ENCODE measurements at places on chromosomes 12 and 14.

DNA sequence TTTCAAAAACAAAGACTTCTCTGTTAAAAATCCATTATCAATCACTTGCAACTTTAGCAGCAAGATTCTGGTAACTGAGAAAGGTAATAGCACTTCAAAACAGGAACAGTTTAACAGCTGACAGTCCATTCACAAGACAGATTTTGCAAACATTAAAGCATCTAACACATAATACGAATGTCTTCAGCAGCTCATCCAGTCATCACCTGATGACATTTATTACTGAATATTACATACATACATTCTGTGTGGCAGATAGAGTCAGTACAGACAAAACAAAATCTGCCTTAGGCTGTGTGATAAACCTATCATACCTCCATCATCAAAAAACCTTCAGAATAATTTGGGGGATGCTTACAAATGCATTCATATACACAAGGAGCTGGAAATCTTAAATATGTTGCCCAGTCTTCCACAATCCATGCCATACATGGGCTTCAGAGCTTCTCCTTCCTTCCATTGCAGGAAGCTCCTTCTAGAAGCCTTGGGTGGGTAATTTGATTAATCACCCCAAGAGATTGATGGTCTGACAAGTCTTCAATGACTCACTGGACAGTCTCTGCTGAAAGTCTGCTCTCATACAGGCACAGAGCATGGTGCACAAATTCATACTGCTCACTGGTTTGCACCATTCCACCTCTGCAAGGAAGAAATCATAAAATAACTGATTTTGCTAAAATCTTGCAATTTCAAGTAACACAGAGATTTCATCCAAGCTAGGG, 1.6 kb upstream of the PTPRB start:
- no peak for DNase-seq

DNA sequence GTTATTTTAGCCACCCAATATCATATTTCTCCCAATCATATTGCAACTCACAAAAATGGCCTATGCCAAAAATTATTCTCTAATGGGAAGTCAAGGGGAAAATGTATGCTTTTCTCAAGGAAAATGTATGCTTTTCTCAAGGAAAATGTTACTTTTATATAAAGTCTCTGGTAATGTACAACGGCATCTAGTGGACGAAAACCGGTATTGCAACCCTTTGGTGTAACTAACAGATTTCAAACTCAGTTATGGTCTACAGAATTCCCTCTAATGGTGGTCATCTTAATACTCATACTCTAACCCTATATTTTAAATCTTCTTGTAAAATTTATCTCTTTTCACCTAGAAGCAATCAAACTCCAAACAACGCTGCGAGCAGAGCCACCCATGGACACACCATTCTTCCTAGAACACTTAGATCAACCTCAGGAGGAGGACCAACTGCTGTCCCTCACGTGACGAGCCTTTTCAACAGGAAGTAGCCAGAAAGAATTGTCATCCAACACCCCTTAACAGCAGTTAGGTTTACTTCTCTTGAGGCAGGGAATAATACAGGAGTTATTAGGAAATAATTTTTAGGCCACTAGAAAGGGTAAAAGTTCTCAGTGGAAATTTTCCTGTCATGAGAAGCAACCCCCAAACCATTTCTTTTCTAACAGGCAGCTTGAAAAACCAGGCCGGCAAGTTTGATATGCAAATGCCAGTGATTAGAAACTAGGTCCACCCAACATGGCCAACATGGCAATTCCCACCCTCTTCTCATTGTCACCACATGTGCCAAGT, 20.1 kb downstream of the APOBEC1 start:
- no peak for DNase-seq

GRCh38 chr12:13905794-13906193, 75.6 kb downstream of the GRIN2B start:
- DNase-seq, result no peak

- no peak for DNase-seq
Measured at GRCh38 chr12:41248391-41248790, 60.3 kb downstream of the PDZRN4 start.

DNA sequence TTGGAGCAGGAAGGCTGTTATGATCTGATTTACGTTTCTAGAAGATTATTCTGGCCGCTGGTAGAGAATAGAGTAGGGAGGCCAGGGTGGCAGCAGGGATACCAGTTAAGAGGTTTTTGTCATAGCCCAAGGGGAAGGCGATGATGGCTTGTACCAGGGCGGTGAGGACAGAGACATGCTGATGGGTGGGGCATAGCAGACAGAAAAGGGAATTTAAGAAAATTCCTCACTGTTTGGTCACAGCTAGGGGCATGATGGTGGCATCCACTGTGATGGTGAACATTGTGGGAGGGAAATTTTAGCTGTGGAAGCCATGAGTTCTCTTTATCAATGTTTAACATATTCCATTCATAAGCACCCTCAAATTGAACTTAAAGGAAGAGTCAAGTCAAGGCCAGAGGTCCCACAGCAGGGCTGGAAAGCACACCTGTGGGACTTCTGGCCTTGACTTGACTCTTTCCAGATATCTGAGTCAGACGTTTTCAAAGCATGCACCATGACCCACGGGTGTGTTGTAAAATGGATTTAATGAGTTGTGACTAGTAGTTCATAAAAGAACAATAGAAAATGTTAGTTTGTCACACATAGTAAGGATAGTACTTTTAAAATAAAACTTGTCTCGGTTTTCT, 134.6 kb downstream of the CHST11 start:
- DNase-seq, result no peak

- DNase-seq, result no peak
Measured at GRCh38 chr14:52325126-52325525, 11.0 kb downstream of the PTGER2 start.

DNA sequence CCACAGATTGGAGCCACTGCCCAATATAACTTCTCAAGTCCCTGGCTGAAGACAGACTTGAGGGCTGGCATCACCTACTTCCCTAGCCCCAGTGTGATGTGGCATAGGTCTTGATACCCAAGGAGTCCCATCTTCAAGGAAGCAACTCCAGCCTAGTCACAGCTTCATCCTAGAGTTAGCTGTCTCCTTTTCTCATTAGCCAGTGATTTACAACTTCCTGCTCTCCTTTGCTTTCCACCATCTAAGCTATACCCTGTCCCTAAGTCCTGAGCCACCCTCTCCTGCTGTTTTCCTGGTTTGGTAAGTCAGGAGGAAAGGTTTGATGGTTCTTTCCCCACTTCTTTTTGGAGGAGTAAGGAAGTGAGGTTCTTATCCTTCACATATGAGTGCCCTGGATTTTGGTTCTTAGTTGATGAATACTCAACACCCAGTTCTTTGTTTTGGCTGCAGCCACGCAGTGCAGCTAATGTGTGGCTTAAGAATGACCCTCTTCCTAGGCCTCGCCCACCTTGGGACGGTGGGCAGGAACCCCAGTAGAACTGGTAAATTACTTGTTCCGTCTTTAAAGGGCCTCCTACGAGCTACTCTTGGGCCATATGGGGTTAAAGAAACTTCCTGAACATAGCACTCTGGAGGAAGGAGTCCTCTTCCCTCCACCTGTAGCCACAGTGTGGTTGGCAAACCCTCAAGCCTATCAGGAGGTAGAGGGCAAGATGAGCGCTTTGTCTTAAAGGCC, 3.9 kb upstream of the GPX2 start:
- DNase-seq, result no peak

DNA sequence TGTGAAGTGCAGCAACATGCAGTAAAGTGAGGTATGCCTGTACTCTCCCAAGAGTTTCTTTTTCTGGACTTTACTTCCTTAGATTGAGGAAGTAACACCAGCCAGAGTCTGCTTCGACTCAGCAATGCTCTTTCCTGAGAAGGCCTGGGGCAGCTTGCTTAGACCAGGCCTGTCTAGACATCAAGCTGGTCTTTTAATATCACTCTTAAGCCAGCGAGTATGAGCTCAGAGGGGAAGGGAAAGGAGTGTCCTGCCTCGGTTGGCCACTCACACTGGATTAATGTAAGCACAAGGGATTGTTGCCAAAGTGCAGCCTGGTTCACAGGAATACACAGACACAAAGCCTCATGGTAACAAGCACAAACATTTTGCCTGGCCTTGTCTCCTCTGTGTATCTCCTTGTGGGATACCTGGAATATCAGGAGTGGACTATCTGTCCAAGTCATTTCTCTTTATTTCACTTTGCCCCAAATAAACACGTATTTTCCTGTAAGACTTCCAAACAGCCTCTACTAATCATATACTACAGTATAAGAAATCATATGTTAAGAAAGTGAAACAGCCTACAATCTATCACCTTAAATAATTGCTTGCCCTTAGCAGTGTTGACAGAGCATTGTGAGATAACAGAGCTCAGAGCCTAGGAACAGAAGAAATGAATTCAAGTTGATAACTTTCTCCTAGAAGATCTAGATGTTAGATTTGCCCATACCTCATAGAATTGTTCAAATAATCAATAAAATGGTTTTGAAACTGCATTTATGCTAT, 121.2 kb upstream of the DAAM1 start:
- no peak for DNase-seq

DNA sequence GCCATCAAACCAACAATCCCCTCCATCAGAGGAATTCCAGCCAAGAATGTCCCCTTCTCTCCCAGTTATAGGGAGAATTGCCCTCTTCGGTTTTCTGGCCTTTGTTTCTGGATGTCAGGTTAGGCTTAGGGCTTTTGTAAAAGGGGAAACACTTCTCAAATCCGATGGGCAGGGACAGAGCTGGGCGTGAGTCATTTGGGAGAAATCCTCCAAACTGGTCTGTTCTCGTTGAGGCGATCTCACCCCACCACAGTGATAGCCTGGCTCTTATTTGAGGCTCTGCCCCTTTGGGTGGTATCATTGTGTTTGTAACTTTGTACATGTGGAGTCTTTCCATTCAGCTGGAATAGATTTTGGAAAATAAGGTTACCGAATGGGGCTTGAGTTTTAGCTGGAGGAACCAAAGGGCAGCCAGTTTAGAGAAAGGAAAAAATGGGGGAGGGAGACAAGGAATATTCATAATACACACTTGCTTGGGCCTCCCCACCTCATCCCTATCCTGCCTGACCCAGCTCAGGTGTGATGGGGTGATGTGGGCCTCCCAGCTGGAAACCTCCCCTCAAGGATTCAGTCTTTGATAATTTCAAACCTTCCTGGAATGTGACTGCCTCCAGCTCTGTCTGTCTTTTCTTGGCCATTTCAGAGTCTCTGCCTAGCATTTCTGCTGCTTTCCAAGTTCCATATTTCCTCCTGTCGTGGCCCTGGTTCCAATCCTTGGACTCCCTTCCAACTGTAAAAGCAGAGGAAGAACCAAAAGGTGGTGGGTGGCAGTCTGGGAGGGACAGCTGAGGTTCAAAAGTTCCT, 7.5 kb downstream of the HOXC4 start:
- no peak for DNase-seq
